SK-N-SH treated with all-trans-retinoic acid at 6 μM for 48 hours (cell line): ENCODE measurements at places on chromosomes 7 and 10.
A peak's percentile ranks its signal among the peaks of the same experiment; 100 is the strongest.

- no peak for ATAC-seq
Observed at GRCh38 chr10:106571192-106571946, 593.1 kb downstream of the SORCS1 start.

- ATAC-seq = no peak; the same call in 1 of the 3 replicates
Observed at GRCh38 chr7:121561717-121562116, 165.6 kb upstream of the FAM3C start.

DNA sequence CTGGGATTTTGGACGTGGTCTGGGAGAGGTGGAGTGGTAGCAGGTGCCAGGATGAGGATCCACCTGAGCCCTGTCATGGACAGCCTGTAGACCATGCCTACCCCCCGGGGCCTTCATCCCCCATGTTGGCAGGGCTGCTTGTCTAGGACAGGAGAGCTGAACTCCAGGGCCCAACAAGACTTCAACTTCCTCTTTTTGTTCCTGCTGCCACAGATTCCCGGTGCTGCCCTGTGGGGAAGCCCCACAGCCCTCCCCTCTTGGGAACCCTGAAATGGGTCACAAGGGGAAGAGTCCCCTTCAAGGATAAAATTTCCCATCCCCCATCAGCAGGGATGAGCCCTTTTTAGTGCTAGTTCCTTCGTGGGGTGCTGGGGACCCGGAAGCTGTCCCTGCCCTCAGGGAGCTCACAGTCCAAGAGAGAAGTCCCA is 1.3 kb upstream of the CUEDC2 start:
- ATAC-seq = no peak

- peak; percentile 17; the same call in 1 of the 3 replicates for ATAC-seq
Observed at GRCh38 chr10:48493083-48493871, 111.6 kb downstream of the ARHGAP22 start.

GRCh38 chr10:80661526-80661925 is 123.8 kb downstream of the SH2D4B start:
- no peak for ATAC-seq

DNA sequence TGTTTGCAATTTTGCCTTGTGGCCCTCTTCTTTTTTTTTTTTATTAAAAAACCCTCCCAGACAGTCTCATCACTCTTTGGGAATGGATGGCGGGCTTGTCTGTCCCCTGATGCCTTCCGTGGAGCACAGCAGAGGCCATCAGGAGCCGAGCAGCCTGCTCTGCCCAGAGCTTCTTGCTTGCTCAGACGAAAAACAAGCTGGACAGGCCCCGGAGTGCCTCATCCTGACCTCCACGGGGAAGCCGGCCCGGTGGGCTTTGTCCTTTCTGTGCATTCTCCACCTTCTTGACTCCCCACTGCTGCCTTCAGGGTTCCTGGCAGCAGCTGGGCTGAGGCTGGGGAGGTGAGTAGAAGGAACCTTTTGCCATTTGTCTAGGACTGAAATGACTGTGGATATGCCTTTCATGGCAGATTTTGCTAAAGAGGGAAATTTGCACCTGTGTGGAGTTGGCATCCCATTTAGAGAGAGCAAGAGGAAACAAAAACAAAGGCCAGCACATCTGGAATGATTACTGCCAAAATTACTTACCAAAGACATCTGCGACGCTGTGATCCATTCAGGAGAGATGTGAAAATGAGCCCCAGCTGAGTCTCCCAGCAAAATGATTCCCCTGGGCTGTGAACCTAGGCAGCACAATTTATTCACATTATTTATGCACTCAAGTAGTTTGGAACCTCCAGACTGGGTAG is 108.3 kb downstream of the AOAH start:
- no peak for ATAC-seq

DNA sequence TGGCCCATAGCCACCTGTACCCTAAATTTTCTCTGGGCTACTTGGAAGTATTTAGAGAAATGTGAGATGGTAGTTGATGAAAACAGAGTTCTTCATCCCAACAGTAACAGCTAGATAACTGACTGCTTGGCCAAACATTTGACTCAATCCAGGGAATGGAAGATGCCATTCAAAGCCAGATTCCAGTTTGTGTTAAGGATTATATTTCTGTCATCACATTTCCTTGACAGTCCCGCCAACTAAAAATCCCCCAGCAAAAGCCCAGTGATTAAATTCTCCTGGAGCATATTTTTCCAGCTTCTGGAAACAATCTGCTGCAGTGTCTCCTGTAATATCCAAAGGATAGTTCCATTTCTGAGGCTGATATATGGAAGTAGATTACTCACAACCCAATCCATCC is 45.4 kb upstream of the PTN start:
- no peak for ATAC-seq
